ENCODE measurements at places on chromosomes 3 and 15. TPM values are rescaled to one million over a fixed set of nuclear protein-coding genes. Genes with fewer than 3 reads are reported as not detected.

The CRYGS gene
- total RNA-seq, result 3.1 TPM

DNA sequence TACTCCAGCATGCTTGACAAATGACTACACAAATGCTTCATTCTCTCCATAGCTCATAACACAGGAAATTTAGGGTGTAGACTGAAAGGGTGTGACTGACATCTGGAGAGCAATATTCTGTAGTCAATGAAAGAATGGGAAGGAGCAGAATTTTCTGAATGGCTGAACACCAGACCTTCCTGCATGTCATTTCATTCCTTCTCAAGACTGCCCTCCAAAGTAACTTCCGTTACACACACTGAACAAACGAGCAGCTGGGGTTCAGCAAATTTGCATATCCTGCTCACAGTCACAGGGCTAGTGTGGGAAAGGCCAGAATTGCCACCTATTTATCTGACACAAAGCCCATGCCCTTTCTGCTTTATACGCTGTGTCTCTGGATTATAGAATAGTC is 325.0 kb upstream of the CFAP20DC start:
- H3K4me3 ChIP-seq, result no peak overlapping the region
- no peaks in the 10 kb centered on the region for H3K27me3 ChIP-seq
- DNase-seq, result no peak
- H3K36me3 ChIP-seq, result no peaks in the 10 kb centered on the region

GRCh38 chr3:197137751-197138150 is 108.1 kb upstream of the MELTF start:
- no peak for DNase-seq
- H3K4me3 ChIP-seq, result no peak overlapping the region
- no peaks in the 10 kb centered on the region for H3K27me3 ChIP-seq
- H3K27ac ChIP-seq, result no peak overlapping the region
- H3K36me3 ChIP-seq, result peaks cover 4% of the 10 kb centered on the region

DNA sequence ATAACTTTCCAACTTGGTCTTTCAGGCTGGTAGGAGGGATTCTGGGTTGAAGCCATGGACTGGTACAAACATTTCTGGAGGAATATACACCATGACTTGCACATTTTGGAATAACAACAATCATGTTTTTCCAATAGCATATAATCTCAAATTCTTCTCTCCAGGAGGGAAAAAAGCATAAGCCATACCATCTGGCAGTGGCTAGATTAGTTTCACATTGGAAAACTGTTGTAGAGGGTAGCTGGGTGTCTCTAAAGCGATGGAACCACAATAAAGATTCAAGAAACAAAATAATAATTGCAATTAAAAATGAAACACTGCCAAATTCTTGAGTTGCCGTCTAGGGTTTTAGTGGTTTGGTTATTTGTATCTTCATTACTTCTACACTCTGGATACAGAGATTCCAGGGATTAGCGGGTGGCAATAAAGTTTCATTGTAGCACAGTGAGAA is 278.5 kb upstream of the RASGRP1 start:
- H3K36me3 ChIP-seq, result no peaks in the 10 kb centered on the region
- no peaks in the 10 kb centered on the region for H3K27me3 ChIP-seq
- H3K4me1 ChIP-seq, result no peaks in the 10 kb centered on the region
- H3K4me3 ChIP-seq, result no peak overlapping the region

DNA sequence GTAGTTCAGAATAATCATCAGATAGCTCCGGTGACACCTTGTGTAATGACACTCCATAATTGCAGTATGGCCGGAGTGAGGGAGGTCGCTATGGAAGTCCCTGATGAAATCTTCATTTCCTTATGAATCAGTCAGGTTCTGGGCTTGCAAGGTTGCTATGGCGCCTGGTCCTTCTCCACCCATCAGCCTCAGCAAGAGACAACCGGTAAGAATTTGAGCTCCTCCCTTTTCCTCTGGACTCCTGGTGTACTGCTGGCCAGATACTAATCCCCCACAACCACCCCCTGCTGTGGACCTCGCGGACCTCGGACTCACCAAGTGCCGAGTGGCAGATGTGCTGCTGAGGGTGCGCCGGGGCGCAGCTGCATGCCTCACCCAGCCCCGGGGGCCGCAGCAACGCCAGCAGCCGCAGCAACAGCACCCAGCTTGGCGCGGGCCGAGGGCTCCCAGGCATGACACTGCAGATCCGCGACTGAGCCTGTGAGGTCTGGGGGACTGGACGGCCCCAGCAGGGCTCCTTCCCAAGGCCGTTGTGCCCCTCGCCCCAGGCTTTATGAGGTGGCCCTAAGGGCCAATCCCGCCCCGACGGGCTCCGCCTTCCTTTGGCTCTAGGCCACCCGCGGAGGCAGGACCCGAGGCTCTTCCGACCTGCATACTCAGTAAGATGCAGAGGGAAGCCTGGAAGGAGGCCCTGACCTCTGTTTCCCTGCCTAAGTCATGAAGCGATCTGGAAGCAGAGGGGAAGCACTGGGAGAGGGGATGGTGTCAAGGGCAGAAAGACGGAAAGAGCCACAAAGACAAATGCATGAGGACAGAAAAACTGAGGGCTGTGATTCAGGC is at the start of gene TIMP4:
TSS of gene TIMP4 (minus strand) at position 526 of the 840 bp plus-strand sequence. CDS start at position 454, 72 bp downstream.
- H3K36me3 ChIP-seq, result no peaks in the 10 kb centered on the region
- DNase-seq, result peak; percentile 24
- H3K4me3 ChIP-seq, result peak within 1 kb of the TSS; percentile 38
- H3K27me3 ChIP-seq, result no peaks in the 10 kb centered on the region
